ENCODE measurements at places on chromosomes 6 and 20. TPM values are rescaled to one million over a fixed set of nuclear protein-coding genes. Genes with fewer than 3 reads are reported as not detected.

STMN3 gene
- 3.2 TPM for total RNA-seq

SNHG17 gene
- total RNA-seq, result 71.4 TPM

ABT1 gene
- 26.1 TPM for total RNA-seq

SMLR1 gene
- not detected for total RNA-seq

CLPSL2 gene
- not detected for total RNA-seq

EPB41L1 gene
- 0.21 TPM for total RNA-seq

TNNC2 gene
- total RNA-seq, result not detected

XKR7 gene
- 0.05 TPM for total RNA-seq

DDR1 gene
- 2.9 TPM for total RNA-seq

AIF1 gene
- 20.0 TPM for total RNA-seq

TOMM6 gene
- 284 TPM for total RNA-seq

FAM184A gene
- 2.1 TPM for total RNA-seq

SLCO4A1 gene
- total RNA-seq, result 88.3 TPM

KCTD20 gene
- 61.4 TPM for total RNA-seq

SPATA25 gene
- 1.0 TPM for total RNA-seq

FOXS1 gene
- total RNA-seq, result not detected

CD93 gene
- total RNA-seq, result 16.8 TPM

NOL7 gene
- 62.6 TPM for total RNA-seq

ABHD16B gene
- not detected for total RNA-seq

EXOC2 gene
- total RNA-seq, result 34.0 TPM

COX4I2 gene
- not detected for total RNA-seq

PPP1R16B gene
- total RNA-seq, result 74.6 TPM

CFB gene
- total RNA-seq, result 0.40 TPM

MYLK4 gene
- total RNA-seq, result 0.24 TPM

TPMT gene
- total RNA-seq, result 10.2 TPM

HFE gene
- total RNA-seq, result 1.5 TPM

APOBEC2 gene
- not detected for total RNA-seq

CST4 gene
- total RNA-seq, result not detected

ORC3 gene
- 24.6 TPM for total RNA-seq

PTCRA gene
- total RNA-seq, result not detected

PNPLA1 gene
- not detected for total RNA-seq

EPHA7 gene
- total RNA-seq, result not detected

FABP7 gene
- total RNA-seq, result not detected

SLC35D3 gene
- not detected for total RNA-seq

DSP gene
- total RNA-seq, result not detected

EEF1A2 gene
- total RNA-seq, result 6.1 TPM
